ENCODE measurements at places on chromosomes 2 and 18.

DNA sequence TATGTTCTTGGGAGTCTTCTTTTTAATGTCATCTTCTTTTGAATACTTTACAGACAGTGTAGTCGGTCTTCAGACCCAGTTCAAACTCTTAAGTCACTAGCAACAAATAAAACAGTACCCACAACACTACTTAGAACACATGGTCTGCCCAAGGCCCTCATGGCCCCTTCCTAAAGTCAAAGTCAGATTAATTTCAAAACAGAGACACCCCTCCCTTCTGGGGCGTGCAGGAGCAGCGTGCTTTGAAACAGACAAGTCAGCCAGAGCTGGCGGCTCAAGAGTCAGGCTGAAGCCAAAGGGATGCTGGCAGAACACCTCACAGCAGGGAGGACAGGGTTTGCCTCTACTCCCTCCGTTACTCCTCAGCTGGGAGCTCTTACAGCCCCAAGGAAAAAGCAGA lies 77.5 kb downstream of the TFCP2L1 start:
- DNase-seq: no peak

- no peak for DNase-seq
Observed at GRCh38 chr18:74861154-74861553, 263.5 kb downstream of the ZNF407 start.

DNA sequence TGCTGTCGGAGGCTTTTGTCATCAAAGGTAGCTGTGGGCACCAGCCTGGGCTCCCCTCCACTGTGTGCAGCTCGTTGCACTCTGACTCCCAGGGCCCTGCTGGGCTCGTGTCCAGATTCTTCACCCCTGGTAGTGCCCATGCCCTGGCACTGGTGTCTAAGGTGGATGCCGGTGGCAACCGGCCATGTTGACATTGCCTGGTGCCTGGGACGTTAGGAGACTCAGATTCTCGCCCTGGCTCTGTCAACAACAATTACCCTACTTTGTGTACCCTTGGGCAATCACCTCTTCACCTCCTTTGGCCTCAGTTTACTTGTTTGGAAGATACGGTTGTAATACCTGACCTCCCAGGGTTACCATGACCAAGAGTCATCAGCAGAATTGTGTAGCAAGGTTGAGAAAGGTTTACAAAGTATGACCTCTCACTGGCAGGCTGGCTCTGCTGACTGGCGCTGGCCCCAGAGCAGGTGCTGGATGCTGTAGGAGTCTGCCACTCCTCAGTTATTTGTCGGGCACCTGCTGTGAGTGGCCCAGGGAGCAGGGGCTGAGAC lies 41.5 kb upstream of the MCFD2 start:
- DNase-seq: no peak

- DNase-seq: no peak
Observed at GRCh38 chr2:23867449-23867848, 59.5 kb downstream of the ATAD2B start.

DNA sequence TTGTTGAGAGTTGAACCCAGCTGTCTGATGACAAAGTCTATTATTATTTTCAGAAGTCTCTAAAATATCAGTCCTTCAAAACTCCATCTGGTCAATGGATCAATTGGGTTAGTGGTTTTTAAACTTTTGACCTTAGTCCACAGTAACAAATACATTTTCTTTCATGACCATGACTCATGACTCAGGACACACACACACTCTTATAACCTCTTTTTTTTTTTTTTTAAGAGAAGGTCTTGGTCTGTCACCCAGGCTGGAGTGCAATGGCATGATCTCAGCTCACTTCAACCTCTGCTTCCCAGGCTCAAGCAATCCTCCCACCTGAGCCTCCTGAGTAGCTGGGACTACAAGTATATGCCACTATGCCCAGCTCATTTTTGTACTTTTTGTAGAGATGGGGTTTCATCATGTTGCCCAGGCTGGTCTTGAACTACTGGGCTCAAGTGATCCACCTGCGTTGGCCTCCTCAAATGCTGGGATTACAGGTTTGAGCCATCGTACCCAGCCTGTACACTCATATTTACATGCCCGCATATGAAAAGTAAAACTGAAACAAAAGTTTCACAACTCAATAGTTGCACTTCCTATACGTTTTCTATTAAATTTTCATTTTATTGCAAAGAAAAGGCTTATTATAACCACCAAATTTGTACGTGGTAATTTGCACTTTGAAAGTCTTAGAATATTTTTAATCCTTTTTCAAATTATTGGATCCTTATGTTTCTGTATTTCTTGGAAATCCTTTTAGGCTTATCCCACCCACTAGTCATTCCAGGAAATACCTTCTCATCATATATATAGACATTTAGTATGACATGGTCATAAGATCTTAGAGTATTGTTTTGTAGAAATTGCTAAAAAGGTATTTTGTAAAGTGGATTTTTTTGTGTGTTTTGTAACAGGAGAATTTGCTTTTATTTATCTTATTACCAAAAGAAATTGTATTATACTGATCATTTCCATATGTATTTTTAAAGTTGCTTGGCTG lies 199.0 kb downstream of the LPIN1 start:
- DNase-seq: no peak

GRCh38 chr2:142873831-142874287 lies 3.6 kb upstream of the KYNU start:
- no peak for DNase-seq

GRCh38 chr2:29660201-29660600 lies 261.2 kb downstream of the ALK start:
- DNase-seq: no peak

DNA sequence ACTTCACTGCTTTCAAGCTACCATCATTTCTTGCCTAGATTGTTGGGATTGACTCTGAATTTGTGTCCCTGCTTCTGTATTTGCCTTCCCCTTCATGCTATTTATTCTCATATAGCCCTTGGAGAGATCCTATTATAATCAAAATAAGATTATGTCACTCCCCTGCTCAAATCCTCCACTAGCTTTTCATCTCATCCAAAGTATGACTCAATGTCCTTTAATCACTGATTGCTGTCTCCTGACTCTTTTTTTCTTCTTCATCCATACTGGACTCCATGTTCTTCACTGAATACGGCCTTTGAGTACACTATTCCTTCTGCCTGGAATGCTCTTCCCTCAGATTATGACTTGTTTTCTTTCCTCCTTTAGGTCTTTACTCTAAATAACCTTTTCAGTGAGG lies 5.0 kb downstream of the RBKS start:
- no peak for DNase-seq

DNA sequence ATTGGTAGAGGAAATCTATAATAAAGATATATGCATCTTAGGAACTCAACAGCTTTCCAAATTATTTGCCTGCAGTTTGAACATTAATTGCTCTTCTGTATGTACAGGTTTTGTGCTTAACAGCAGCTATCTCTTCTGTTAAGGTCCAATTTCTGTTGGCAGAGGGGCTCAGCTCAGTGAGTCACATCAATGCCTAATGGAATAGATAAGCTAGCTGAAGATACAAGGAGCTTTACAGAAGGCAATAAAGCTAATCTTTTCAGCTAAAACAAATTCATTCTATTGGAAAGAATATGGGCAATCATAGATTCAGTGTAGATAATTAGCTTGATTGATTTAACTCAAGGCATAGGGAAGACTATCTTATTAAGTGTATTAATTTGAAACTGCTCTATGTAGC lies 58.4 kb upstream of the UNC80 start:
- no peak for DNase-seq

GRCh38 chr2:30223413-30223874 lies 7.9 kb upstream of the LBH start:
- DNase-seq: no peak

DNA sequence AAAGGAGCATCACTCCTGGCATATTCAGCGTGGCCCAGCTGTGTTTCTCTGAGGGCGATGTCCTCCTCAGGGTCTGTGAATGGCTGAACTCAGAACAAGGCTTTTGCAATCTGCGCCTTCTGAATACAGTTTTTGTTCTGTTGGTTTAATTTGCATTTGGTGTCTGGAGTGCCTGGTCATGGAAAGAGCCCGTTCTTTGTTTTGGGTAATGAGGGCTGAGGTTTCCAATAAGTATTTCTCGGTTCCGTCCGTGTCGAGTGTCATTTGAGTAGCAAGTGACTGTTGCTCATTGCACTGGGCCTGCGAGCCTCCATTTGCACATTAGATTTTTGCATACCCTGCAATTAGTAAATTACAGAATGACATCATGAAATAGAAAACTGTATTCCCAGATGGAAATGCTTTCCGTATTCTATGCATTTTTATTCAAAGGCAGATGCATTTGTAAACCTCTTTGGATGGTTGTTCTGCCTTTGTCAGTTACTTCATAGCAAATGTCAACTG lies 57.3 kb downstream of the NEDD4L start:
- DNase-seq: peak; percentile 96

DNA sequence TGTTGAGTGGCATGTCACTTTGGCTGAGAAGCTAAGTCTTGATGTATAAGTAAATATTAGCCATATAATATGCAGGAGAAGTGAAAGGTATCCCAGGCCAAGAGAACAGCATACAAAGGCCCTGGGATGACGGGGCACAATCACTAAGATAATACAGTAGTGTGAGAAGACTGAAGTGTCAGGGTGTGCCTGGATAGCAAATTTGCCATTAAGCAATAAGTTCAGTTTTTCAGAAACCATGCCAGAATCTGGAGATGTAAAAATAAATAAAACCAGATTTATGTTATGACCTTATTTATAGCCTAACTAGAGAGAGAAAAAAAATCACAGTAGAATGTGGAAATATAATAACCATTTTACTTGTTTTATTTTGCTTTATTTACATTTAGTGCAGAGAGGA lies 1858.7 kb upstream of the CELF4 start:
- DNase-seq: no peak

DNA sequence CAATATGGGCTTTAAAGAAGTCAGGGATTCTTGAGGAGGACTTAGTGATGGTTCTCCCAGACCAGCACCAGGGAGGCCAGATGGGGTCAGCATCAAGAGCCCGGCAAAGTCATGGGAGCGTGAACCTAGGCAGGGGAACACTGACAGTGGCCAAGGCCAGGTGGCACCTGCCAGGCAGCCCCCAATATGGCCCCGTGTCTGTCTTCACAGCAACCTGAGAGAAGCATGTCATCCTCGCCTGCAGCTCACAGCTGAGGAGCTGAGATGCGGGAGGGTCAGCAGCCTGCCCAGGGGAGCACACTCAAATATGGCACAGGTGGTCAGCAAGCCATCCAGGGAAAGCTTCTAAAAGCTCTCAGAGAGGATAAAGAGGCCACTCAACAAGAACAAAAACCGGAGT lies 105.7 kb upstream of the GPC1 start:
- DNase-seq: no peak

DNA sequence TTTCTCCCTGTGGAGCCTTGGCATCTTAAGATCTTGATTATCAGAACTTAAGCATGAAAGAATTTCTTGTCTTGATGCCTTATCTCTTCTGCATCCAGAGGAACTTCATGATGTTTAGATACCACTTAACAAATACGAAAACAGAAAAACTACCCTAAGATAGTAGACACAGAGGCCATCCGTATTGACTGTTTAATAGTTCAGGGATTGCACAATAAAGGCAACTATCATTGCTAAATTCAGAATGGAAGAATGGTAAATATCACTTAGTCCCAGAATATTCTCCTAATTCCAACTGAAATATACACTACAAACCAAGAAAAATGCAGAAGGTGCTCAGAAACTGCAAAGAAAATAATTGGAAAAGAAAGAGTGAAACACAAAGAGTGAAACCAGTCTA lies 214.6 kb upstream of the VWC2L start:
- DNase-seq: no peak

- DNase-seq: no peak
Observed at GRCh38 chr18:65287652-65288051, 463.2 kb upstream of the CDH7 start.
